ENCODE measurements at places on chromosomes 5 and 9.

DNA sequence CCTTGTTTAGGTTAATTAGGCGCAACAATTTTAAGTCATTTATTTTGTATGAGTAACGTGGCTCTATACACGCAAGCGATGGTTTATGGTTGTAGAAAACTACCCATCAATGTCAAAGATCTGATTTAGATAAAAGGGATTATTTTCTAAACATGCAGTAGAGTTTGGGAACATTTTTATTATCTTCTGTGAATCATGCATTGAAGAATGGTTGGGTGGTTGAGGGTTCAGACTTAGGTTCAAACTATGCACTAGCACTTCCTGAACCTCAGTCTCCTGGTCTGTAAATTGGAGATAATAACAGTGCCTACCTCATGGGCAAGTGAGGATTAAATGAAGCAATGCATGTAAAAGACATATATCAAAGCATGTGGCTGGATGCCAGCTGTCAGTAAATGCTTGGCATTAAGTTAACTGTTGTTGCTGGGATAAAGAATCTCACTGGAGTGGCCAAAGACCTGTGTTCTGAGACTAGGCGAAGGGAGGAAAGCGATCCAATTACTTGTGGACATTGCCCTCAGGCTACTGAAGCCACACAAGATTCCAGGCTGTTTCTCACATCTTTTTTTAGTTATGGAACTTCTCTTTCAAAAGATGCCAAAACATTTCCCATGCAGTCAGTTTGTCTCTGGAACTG is 1.1 kb upstream of the OTULINL start:
- no peak for DNase-seq

- no peak for DNase-seq
Observed at GRCh38 chr5:14168793-14169262, 25.7 kb downstream of the TRIO start.

DNA sequence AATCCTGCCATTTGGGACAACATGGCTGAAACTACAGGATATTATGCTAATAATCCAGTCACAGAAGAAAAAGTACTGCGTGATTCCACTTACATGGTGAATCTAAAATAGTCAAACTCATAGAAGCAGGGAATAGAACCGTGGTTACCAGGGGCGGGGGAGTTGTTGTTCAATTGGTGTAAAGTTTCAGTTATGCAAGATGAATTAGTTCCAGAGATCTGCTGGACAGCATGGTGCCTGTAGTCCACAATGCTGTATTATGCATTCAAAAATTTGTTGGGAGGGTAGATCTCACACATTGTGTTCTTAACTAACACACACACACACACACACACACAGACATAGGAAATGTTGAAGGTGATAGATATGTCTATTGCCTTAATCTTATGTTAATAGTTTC is 480.5 kb downstream of the DMRT2 start:
- no peak for DNase-seq

DNA sequence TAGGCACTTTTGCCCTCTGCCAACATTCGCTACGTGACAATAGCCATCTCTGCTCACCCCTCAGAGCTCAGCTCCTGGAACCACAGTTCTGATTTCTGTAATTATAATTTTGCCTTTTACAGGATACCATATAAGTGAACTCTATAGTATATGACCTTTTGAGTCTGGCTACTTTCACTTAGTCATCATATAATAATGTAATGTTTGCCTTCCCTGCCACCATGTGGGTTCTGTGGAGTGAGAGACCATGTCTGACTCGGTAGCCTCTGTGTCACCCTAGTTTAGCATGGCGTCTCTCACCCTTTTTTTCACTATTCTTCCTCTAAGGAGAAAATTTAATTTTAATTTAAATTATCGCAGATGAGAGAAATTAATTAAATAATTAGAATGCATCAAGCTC is 28.9 kb upstream of the ZBTB43 start:
- DNase-seq, result no peak

DNA sequence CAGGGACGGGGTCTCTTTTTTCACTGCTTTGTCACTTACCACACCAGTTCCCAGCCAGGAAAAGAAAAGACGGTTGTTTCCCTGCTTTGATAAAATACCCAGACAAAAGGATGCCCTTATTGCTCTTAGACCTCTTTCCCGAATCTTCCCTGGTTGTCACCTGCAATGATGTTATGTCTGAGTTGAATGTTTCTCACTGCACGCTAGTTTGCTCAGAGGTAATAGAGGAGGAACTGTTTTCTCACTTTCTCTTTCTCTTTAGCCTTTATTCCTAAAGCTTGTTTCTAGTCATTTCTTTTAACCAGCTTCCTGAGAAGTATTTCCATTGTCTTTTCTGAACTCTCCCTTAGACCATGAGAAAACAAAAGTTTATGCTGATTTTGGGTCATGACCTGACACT is 32.9 kb downstream of the ACER2 start:
- no peak for DNase-seq

DNA sequence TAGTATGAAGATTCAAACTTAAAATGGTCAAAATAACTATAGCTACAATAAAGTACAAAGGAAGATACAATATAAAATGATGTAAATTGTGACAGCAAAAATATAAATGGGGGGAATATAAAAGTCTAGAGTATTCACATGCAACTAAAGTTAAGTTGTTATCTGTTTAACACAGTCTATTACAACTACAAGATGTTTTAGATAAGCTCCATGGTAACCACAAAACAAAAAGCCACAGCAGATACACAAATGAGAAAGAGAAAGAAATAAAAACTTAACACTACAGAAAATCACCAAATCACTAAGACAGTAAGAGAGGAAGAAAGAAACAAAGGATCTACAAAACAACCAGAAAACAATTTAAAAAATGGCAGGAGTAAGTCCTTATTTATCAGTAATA is 17.0 kb upstream of the SH3TC2 start:
- DNase-seq, result no peak

GRCh38 chr9:99824378-99825171 is 2.9 kb downstream of the NR4A3 start:
- DNase-seq, result peak; percentile 28
